Astrocyte of the hippocampus (primary cell): ENCODE measurements at places on chromosomes 6 and 20.

DNA sequence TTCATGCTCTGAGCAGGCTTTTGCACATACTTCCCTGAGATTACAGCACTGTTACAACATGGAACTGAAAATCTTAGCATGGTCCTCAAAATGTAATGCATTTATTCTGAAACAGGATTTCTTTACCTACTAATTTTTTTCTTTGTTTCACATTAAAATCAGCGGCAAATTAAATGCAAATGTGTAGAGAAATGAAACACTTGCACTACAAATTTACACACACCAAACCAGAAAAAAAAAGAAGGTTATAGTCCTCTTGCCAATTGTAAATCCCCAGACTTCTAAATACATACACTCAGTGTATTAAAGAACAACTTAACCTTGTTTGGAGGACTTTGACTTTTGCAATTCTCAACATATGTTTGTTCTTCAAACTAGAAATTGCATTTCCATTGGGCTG is 210.9 kb upstream of the TBX18 start:
- no peak for DNase-seq

DNA sequence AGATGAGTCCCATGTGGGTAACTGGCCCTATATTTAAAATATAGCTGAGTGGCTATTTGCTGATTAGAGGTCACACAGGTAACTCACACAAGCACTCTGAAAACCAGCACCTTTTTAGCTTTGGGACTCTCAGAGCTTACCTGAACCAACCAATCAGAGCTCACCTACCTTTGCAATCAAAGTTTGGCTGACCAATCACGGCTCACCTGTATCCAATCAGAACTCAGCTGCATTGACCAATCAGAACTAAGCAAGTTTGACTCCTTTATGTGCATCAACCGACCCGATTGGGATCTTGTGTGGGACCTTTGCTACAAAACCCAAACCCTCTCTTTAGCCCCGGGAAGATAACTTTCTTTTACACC is 106.8 kb upstream of the NXT1 start:
- DNase-seq: no peak

DNA sequence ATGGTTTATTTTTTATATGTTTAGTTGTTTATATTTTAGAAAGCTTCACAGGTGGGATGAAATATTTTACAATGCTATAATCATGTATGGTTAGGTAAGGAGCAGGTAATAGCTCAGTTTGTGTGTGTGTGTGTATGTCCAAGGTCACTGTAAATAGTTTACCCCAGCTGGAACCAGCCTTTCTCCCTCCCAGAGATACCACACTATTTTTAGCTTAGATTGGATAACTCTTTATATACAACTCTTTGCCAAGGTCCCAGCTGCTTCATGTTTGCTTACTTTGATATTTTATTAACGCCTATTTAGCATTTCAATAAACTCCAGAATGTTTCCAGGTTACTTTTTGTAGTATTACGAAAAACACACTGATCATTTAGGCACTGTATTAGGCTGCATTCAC is 1.8 kb upstream of the PEX7 start:
- DNase-seq: no peak

- DNase-seq: no peak
Measured at GRCh38 chr20:3297079-3297378, 58.0 kb upstream of the SLC4A11 start.

DNA sequence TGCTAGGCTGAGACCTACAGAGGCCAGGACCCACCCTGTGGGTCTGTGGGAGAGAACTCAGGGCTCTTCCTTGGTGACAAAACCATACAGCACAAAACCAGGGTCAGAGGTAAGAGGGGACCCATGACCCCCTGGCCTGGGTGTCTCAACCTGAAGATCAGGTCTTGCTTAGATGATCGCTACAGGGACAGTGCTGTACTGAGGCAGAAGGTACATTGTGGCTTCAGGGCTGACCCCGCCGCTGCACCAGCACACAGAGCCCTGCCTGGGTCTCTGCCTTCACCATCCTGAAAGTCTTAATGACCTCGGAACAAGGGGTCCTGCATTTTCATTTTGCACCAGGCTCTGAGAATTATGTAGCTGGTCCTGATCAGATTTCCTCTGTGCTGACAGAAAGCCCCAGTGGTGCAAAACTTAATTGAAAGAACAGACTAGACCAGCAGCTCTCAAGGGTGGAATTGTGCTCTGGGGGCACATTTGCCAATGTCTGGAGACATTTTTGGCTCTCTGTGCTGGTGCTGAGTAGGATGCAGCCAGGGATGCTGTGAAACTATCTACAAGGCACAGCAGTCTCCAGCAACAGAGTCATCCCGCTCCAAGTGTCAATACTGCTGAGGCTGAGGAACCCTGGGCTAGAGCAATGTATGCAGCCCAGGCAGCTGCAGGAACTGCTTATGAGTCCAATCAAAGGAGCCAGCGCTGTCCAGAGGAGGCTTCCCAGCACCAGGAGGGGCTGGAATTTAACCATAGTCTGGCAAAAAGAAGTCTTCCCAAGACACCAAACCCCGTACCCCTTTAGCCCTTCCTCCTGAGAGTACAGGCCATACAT is 254.9 kb downstream of the ERMARD start:
- no peak for DNase-seq

- DNase-seq: no peak
Measured at GRCh38 chr6:31858707-31859106, 3.9 kb downstream of the NEU1 start.

- no peak for DNase-seq
Measured at GRCh38 chr6:145548933-145549648, 186.2 kb downstream of the EPM2A start.

- DNase-seq: peak; percentile 6
Measured at GRCh38 chr6:82030761-82031503, 216.6 kb downstream of the IBTK start.

GRCh38 chr6:95805699-95806098 is 210.1 kb upstream of the FUT9 start:
- no peak for DNase-seq

DNA sequence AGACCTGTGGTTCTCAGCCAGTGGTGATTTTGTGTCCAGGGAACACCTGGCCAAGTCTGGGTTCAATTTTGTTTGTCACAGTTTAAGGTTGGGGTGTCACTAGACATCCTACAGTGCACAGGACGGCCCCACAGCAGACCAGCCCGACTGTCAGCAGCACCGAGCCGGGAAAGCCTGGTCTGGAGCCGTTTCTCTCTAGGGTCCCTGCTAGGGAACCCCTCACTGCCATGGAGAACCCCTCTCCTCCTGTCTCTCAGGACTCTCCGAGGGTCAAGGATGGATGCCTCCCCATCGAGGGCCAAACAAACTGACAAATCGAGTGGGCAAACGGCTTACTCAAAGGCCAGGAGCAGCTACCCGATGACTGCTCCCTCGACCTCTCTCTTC is 15.8 kb upstream of the STX16 start:
- no peak for DNase-seq

DNA sequence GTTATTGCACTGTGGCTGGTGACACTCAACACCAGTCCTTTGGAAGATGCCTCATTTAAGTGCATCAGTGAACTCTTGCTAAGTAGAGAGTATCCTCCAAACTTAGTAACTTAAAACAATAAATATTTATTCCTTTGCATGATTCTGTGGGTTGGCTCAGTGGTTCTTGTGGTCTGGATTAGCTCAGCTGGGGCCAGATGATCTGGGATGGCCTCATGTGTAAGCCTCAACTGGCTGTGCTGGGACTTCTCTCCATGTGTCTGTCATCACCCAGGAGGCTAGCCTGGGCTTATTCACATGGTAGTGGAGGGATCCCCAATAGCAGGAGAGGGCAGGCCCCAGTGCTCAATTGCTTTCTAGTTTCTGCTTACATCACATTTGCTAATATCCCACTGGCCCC is 8.3 kb downstream of the LRRN4 start:
- peak; percentile 26 for DNase-seq

- DNase-seq: no peak
Measured at GRCh38 chr6:42217157-42217518, 523 bp downstream of the MRPS10 start.

- DNase-seq: peak; percentile 68
Measured at GRCh38 chr6:132730560-132730959, 16.7 kb upstream of the VNN1 start.

GRCh38 chr6:54074578-54075195 is 36.6 kb upstream of the MLIP start:
- no peak for DNase-seq

DNA sequence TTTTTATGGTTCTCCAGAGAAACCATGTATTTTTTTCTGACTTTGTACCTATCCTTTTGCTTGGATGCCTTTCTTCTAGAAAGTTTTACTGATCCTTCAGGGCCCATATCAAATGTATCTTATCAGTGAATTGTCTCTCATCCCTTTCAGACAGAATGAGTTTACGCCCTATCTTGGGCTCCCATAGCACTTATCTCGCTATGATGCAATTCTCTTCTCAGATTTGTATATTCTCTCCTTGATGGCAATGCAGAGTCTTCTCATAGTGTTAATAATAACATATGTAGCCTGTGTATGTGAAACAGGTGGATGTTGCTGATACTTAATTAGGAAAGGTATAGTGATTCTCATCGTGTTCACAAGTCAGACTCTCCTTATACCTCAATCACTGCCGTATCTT is 336.2 kb downstream of the UTRN start:
- no peak for DNase-seq

DNA sequence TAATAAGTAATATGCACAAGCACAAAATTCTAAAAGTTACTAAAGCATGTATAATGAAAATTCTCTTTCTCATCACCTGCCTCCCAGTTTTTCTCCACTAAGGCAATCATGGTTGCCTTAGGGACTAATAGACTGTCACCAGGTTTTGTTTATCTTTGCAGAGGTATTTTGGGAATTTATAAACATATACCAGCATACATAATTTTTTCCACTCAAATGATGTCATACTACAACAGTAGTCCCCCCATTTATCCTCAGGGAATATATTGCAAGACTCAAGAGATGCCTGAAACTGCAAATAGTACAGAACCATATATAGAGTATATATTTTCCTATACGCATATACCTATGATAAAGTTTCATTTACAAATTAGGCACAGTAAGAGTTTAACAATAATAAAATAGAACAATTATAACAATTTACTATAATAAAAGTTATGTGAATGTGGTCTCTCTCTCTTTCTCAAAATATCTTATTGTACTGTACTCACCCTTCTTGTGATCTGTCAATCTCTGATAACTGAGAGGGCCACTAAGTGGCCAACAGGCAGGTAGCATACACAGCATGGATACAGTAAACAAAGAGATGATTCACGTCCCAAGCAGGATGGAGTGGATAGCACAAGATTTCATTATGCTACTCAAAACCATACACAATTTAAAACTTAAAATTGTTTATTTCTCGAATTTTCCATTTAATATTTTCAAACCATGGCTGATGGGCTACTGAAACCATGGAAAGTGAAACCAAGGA is 19.7 kb downstream of the RBL1 start:
- no peak for DNase-seq

GRCh38 chr6:47117314-47117713 is 75.2 kb upstream of the ADGRF1 start:
- DNase-seq: no peak

DNA sequence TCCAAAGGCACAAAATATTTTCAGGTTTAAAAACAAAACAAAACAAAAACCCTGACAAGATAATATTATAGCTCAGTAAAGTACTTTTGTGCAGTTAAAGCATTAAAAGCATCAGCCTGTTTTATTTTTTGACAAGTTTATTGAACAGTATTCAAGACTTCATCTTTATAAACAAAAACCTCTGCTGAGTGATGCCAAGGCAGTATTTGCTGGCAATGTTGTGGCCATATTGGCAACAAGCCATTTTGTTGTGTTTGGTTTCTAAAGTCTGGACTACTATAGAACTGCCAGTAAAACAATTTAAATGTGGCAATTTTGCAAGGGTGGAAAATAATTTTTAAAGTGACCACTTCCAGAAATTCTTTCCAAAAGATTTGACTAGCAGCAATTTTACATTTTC is 15.9 kb downstream of the CPNE1 start:
- peak; percentile 56 for DNase-seq

DNA sequence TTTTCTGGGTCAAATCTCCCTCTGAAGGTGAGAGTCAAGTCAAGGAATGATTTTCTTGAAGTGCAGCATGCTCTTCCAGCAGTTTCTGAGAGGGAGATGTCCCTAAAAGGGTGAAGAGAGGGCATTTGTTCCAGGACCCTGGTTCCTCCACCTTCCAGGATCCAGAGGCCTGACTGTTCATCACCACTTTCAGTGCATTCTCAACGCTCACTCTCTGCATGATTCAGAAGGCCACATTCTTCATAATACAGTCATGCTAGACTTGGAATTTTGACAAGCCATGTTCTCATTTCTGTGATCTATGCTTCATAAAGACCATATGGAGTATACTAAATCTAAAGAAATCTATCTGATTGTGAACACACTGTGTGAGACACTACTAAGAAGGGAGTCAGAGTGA is 85.1 kb downstream of the PDE7B start:
- DNase-seq: peak; percentile 89

DNA sequence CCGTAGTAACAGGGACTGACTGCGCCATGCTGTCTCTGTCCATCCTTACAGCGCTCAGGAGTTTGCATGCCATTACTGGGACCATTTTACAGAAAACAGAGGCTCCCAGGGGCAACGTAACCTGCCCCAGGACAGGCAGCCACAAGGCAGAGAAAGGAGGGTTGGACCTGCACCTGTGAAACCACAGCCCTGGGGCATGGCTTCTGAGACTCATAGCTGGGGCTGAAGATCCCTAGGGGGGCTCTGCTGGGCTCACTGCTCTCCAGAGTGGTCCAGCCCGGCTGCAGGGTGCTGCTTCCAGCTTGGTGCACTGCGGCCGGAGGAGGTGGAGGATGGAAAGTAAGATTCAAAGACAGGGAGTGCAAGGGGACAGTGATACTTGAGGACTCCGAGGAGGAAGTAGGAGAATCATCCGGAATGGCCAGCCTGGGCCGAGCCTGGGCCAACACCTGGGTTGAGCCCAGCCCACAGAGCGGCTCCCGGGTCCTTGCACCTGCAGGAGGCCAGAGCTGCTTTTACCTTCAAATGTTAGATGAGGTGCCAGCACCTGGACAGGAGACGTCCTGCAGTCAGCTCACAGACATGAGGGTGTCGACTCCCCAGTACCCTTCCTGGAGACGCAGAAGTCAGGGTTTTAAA is 183.2 kb downstream of the CDH4 start:
- no peak for DNase-seq

- no peak for DNase-seq
Measured at GRCh38 chr6:18835976-18836375, 448.8 kb downstream of the RNF144B start.

GRCh38 chr6:116562614-116563013 is 8.7 kb upstream of the RWDD1 start:
- no peak for DNase-seq

GRCh38 chr6:17525637-17526036 is 74.5 kb upstream of the FAM8A1 start:
- DNase-seq: no peak
